ENCODE measurements at places on chromosomes 3 and 15.
A peak's percentile ranks its signal among the peaks of the same experiment; 100 is the strongest.

DNA sequence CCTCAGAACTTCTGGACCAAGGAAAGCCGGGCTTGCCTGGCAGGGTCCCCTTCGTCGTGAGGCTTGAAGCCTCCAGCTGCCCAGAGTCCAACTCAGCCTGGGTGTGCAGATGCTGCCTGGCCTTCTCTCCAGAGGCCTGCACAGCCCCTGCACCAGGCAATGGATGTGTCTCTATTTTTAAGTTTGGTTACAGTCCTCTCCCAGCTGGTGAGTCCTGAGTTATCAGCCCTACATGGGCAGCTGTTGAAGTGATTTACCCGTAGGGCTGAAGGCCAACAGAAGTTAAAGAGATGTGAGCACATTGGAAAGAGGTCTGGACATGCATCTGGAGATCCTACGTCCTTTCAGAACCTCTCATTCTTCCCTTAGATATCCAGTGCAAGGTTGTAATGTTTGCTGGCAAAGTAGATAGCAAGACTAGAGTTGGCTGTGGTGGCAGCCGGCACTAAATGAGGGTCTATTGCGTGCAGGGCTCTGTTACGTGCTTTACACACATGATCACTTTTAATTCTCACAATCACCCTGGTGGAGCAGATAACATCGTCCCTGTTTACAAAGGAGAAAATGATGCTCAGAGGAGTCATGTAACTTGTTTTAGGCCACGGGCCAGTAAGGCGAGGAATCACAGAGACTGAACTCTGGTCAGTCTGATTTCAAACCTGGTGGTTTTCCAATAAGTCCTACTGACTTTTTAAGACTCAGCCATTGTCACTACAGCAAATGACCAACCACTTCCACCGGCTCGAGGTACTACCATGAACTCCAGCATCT lies 9.9 kb downstream of the FYCO1 start:
- no peak for DNase-seq

GRCh38 chr15:61299075-61299763 lies 70.1 kb upstream of the RORA start:
- DNase-seq, result no peak

- DNase-seq, result no peak
These were observed 438.6 kb downstream of the ROBO1 start for GRCh38 chr3:79329154-79329553.

DNA sequence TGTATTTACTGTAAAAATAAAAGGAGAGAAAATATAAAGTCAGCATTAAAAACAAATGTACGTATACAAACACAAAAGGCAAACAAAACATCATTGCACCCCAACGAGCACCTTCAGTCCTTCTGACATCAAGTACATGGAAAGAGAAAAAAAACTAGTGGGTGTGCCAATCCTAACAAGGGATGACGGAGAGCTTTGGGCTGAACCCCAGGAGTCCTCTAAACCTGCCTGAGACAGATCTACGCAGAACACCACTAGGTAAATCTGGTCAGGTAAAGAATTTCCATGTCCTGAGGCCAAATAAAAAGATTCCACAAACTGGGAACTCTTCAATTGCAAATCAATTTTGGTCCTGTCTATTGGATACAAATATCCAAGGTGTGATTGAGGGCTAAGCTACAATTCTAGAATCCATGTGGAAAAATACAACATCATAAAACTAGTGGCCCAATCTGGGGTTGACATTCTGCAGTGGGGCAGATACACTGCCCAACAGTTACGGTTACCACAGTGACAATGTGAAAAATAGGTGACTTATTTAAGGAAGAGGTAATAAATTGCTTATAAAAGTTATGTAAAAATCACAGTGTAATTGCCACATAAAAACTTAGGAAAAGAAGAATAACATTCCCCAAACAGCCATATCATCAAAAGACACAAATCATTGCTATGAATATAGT lies 14.2 kb downstream of the IFT80 start:
- no peak for DNase-seq

GRCh38 chr15:44246521-44247268 lies 41.8 kb upstream of the GOLM2 start:
- DNase-seq, result no peak

DNA sequence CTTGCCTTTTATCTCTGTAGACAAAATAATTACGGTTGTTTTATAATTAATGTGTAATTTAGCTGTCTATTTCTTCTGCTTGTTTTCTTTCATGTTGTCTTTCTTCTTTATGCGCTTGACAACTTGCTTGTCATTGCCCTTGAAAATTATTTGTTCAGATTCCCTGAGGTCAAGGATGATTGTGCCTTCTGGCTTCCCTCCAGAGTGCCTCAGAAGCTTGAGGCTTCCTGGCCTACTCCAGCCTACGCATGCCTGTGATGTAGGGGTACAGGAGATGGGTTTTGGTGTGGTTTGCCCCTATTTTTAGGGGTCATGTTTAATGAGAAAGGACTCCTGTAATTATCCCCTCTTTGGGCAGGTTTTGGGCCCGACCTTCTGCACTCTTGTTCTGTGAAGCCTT lies 231.5 kb downstream of the SV2B start:
- DNase-seq, result no peak

GRCh38 chr3:110758208-110758607 lies 313.4 kb upstream of the NECTIN3 start:
- no peak for DNase-seq

GRCh38 chr3:42864321-42864950 lies 11.2 kb downstream of the CYP8B1 start:
- no peak for DNase-seq

- DNase-seq, result no peak
These were observed 27.8 kb downstream of the DCAF1 start for GRCh38 chr3:51471775-51472652.

DNA sequence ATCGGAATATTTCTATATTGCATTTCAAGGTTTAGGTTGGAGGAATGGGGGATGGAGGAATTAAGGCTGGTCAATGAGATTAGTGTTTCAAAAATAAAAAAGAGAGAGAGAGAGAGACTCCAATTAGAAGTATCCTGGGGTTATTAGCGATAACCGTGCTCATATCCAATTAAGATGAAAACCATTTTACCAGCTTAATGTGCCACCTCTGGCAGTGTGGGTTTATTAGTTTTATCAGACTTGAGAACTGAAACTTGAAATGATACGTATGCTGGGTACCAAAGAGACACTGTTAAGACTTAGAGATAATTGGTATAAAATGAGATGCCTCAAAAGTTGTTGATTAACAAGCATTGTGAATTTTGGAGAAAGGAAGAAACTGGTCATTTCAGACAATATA lies 251.5 kb upstream of the NR2F2 start:
- no peak for DNase-seq

DNA sequence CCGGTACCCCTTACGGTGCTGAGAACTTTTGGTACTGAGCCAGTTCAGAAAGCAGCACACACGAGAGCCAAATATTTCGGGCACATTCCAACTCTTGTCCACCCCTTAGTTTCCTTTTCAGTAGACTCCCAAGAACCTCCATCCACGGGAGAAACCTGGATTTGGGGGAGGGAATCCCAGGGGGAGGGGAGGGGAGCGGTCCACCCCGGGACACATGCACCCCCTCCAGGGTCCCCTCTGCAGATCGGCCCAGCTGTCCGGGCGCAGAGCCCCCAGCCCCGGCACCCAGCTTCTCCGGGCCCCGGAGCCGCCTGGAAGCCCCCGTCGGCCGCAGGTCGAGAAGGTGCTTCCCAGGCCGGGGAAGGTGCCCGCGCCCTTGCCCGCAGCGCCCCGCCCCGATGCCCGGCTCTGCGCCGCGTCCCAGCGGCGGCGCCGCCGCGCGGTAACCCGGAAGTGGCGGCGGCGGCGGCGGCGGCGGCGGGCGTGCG lies 455 bp upstream of the ABHD17C start:
- DNase-seq, result no peak

DNA sequence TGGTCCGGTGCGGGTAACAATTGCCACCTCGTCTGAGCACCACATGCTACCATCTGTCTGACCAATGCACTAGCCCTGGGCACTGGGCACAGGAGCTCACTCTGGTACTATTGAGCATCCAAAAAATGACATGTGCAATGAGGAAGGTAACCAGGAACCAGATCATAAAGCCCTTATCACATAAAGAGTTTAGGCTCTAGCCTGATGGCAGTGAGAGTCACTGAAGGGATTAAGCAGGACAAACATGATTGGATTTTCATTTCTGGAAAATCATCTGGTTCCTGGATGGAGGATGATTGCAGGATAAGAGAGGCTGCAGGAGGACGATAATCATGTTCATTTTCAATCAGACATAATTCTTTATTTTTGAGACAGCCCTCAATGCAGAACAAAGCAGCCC lies 12.4 kb downstream of the NDUFB4 start:
- DNase-seq, result no peak

GRCh38 chr3:126494204-126494969 lies 18.7 kb upstream of the ZXDC start:
- no peak for DNase-seq

GRCh38 chr3:155425396-155425795 lies 131.9 kb upstream of the STRIT1 start:
- DNase-seq, result no peak

- no peak for DNase-seq
These were observed 1.9 kb downstream of the ARPP19 start for GRCh38 chr15:52566889-52567288.

GRCh38 chr15:36330598-36330997 lies 248.8 kb upstream of the CDIN1 start:
- no peak for DNase-seq

DNA sequence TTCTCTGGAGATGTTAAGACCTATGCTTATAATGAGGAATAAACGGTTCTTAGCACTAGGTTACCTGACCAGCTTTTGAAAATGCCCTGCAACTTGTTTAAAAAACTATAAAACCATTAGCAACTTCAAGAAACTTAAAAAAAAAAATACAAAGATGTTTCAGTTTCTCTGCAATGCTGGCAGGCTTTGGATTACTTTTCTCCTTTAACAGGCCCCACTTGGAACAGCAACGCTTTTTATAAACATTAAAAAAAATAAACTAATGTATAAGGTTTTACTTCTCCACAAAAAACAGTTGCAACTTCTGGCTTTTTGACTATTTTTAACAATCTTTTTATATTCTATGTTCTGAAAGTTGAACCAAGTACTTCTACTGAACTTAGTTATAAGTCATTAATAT lies 1006.7 kb downstream of the ROBO1 start:
- DNase-seq, result no peak

- no peak for DNase-seq
These were observed 112.3 kb upstream of the HES1 start for GRCh38 chr3:194023501-194024280.

DNA sequence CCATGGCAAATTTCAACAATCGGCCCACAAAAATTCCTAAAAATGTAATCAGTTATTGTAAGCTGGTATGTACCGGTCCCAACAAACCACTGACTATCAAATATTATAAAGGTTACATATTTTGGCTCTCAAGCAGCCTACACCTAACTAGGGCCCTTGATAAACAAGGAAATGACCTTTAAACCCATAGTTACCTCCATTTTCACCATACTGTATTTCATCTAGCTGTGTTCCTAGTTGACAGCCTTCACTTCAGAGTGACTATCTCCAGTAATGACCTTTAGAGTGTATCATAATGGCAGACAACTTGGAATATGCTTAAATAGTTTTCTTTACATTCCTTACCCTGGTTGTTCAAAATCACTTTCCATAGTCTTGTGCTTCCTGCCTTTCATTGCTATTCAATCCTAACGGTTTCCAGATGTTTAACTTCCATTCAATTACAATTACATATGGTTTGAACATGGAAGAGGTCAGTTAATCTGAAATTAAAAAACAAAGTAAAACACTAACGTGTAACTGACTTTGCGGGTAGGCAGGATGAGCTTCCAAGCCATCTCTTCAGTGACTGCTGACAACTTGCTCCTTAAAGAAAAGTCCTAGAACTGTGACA lies 111.9 kb upstream of the TSC22D2 start:
- no peak for DNase-seq

GRCh38 chr3:183309276-183309675 lies 56.2 kb downstream of the B3GNT5 start:
- no peak for DNase-seq

GRCh38 chr3:41026394-41027177 lies 172.7 kb upstream of the CTNNB1 start:
- no peak for DNase-seq

- peak; percentile 20 for DNase-seq
These were observed at the start of gene CCNDBP1 for GRCh38 chr15:43185157-43186002. CCNDBP1 (plus strand) TSS chr15:43185403; CDS start chr15:43185499, 96 bp downstream.

GRCh38 chr3:158455406-158455805 lies 115.6 kb upstream of the MLF1 start:
- DNase-seq, result no peak

GRCh38 chr3:3705090-3705775 lies 94.0 kb upstream of the LRRN1 start:
- DNase-seq, result no peak

DNA sequence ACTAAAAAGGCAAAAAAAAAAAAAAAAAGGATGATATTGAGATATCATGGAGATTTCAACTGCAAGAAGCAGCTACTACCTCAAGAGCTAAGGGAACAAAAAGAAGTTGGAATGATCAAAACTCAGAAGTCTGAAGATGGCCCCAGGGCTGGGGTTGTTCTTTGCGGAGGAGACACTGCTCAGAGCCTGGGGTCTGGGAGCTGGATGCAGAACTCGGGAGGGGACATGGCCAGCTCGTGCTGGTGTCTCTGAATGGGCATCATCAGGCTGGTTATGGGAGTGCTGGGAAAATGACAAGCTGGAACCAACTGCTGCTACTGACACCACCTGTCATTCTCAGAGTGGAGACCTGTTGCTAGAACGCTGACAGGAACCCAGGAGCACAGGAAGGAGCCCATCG lies 14.2 kb upstream of the ADIPOQ start:
- no peak for DNase-seq

DNA sequence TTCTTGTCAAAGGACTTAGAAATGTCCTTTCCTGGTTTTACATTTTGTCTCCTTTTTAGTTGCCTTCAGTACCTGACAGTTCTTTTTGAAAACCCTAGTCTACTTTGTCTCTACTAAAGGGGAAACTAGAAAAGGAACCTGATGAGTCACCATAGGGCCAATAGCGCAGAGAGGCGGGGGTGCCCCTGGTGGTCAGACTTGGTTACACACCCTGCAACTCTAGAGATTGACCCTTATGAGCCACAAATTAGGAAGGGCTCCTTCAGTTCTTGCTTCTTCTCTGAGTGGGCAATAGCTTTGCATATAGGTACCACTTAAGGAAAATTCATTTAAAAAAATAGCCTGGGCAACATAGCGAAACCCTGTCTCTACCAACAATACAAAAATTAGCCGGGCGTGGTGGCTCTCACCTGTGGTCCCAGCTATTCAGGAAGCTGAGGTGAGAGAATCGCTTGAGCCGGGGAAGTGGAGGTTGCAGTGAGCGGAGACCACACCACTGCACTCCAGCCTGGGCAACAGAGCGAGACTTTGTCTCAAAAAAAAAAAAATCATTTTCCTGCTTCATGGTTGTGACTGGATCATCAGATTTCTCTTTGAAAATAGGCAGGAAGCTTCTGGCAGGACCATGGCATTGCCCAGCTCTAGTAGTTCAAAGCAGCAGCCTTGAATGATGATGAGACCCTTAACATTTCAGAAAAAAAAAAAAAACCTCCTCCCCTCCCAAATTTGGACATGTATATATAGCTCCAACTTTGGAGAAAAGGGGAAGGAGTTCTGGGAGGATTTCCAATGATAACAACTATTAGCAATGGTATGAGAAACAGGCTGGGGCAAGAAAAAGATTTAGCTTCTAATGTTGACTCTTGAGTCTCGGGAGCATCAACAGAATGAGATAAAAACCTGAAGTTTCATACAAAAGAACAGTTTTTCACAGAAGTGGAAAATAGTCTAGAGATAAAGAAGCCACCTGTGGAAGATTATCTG lies 45.2 kb upstream of the RASA2 start:
- no peak for DNase-seq

- no peak for DNase-seq
These were observed 123.5 kb downstream of the RPLP1 start for GRCh38 chr15:69576035-69576526.
